C1 segment of cervical spinal cord (tissue), 14 donors: ENCODE measurements at places on chromosomes 6 and 20.

DNA sequence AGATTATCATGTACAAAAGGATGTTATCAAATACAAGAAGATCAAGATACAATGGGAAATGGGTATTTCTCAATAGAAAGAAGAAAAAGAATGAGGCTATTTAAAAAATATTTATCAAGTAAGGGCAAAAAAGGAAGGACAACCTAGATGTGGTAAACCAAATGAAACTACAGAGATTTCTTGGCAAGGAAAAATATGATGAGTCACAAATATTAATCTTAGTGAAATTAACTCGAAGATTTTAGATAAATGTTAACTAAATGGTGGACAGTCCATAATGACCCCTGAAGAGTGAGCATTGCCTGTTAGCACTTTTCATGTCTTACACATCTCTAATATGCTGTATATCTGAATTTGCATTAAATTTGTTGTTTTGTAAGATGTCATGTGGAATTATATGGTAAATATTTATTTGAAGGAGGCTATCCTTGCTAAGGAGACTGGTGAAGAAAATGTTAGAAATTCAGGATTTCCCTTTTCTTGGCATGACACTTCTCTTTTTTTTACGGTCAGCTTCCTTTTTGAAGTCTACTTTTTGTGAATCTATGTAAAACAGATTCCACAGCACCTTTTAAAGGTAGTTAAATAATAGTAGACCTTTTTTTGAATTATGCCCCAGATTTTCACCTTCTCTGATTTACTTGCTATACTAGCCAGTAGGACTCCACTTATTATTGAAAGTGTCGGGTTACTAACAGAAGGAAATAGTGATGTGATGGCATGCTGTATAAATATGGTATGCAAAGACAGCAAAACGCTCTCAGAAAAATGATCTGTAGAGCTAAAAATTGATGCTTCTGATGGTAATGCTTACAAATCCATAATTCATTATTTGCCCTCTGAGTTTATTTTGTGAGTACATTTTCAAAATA, 120.5 kb downstream of the HIVEP1 start:
- no peak for DNase-seq

GRCh38 chr6:135411849-135412248, 85.7 kb downstream of the AHI1 start:
- DNase-seq = no peak

DNA sequence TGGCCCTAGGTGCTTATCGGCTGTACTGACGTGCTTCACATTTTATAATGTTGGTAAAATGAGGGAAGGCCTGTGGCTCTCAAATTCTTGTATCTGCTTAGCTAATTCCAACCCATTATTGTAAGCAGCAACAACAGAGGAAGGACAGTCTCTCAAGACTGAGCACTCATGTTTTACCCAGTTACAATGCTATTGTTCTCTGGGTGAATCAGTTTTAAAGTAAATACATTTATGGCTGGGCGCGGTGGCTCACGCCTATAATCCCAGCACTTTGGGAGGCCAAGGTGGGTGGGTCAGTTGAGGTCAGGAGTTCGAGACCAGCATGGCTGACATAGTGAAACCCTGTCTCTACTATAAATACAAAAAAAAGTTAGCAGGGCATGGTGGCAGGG, 194.6 kb downstream of the PRKN start:
- DNase-seq = no peak

DNA sequence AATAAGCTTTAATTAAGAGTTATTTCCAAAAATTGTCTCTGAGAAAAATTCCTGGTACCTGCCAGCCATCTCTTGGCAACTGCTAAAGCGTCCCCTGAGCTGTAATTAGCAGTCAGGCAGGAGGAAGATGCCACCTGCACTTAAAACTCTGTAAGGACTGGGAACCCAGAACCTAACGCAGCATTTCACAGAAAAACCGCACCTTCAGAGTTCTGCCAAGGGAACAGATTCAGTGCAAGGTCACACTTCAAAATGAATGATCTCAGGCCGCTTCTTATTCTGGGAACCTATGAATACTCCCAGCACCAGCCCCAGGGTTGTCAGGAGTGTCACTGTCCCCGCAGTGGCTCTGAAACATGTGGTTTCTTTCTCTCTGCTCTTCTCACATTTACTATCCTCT, 36.7 kb downstream of the INSM1 start:
- no peak for DNase-seq

- DNase-seq = no peak
These were observed 292.4 kb downstream of the CENPW start for GRCh38 chr6:126632271-126632670.

GRCh38 chr6:139109558-139109957, 25.3 kb upstream of the HECA start:
- DNase-seq = no peak

DNA sequence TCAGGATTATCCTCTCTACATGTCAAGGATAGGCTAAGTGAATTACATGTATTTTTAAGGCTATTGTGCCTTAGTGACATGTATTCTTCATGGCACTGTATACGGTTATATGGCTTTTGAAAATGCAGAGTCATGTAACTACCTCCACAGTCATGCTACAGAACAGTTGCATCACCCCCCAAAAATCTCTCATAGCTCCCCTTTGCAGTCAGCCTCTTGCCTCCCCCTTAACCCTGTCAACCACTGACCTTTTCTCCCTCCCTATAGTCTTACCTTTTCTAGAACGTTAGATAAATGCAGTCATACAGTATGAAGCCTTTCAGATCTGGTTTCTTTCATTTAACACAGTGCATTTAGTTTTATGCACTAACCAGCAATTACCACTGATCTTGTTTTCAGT, 10.3 kb upstream of the RNF24 start:
- DNase-seq = no peak

DNA sequence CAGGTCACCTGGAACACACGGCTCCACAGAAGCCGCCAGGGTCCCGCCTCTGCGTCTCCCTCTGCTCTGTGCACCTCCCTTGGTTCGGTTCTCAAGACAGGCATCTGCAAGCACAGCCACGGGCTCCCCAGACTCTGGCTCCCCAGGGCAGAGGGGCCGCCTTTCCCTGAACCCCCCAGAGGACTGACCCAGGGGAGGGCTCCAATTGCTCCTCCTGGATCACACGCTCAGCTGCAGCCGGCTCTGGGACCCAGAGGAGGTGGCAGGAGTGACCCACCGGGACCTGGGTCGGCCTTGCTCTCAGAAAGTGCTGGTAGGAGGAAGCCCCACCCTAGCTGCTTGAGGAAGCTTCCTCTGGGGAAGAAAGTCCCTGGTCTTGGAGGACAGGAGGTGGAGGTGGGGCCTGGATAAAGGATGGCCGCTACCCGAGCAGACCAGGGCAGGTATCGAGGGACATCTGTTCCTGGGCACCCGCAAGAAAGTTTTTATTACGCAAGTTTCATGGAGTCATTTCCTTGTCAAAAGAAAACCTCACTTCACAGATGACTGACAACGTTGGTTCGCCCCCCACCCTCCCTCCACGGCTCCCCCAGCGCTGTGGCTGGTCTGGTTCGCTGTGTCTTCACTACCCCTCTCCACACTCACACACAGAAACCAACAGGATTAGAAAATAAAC, 103.9 kb upstream of the AFDN start:
- DNase-seq = no peak

- DNase-seq = no peak
These were observed 17.7 kb downstream of the MYLIP start for GRCh38 chr6:16146527-16146955.

GRCh38 chr20:16821211-16822089, 73.3 kb downstream of the OTOR start:
- no peak for DNase-seq
